NCI-H1694 (cell line): ENCODE measurements at places on chromosomes 2 and 18.

- DNase-seq: no peak
Measured at GRCh38 chr2:197972061-197972460, 167.7 kb downstream of the PLCL1 start.

DNA sequence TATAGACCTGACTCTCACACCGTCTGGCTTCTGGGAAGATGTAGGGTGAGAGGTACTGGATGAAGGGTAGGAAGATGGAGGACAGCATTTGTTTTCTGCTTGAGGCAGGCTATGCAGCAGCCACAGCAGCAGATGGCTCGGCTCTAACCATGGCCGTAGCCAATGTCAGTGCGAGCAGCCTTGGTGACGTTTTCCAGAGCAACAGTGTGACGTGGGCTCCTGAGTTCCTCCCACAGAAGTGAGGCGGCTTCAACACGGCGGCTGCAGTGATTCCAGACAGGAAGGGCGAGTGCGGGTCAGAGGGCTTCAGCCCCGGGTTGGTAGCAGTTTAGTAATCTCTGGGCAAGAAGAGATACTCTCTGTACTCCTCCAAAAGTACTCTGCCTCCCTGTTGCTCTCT, 133.0 kb upstream of the MYT1L start:
- no peak for DNase-seq

DNA sequence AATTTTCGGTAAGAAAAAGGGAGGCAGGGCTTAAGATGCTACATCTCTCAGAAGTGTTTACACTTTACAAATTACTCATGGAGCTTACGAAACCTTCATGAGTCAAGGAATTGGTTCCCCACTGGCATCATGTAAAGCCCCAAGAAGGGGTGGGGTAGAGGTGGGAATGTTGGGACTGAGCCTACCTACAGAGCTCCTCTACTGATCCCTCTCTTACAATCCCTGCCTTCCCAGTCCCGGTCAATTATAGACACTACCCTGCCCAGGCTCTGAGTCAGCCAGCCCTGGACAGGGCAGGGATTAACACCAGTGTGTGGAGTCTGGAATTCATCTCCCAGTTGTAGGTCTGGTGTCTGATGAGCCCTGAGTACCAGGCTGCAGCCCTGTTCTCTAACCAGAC, 248.9 kb downstream of the PAX3 start:
- DNase-seq: no peak

DNA sequence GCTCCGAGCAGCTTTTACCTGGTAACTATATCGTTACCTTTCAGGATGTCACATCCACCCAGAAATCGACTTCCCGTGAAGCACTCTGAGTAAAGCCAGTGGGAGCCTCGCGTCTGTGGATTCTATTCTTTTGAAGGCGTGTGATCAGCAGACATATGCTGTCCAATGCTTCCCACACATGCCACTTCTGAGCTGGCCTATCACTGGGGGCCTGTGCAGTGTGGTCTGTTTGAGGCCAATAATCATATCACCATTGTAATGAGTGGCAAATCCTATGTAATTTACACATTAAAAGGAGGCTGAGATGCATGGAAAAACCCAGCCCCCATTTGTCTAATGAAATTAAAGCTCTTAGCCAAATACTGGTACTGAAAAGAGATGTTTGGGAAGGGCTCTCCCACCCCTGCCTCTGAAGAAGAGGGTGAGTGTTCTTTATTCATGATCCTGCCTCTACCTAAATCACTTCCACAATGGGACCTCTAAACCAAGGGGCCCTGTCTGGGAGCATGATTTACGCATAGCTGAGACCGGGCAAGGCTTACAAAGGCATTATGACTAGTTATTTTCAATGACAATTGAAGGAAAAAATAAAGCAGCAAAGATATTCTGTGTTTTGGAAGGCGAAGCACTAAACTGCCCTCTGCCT, 686.8 kb downstream of the ZEB2 start:
- DNase-seq: no peak

- DNase-seq: no peak
Measured at GRCh38 chr2:98334439-98335078, 11.7 kb upstream of the CNGA3 start.

DNA sequence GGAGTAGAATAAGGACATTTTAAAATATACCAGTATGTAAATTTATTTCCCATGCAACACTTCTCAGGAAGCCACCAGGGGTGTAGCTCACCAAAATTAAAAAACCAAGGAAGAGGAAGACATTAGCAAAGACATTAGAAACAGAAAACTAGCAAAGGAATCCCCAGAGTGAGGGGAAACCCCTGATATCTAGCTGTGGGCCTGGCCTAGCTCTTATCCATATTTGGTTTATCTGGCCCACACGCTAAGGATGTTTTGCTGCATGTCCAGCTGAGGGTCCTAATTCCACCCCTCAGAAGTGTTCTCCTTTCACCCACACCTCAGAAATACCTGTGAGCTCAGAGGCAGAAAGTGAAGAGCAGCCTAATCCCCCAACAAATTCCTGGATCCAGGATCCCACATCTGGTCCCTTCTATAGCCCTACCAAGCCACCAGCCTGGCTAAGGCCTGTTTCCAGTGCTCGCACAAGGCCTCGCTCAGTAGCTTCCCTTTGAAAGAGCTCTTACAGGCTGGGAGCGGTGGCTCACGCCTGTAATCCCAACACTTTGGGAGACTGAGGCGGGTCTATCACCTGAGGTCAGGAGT, 17.4 kb downstream of the OSBPL1A start:
- DNase-seq: no peak

- no peak for DNase-seq
Measured at GRCh38 chr2:206225435-206226232, 48.8 kb upstream of the ZDBF2 start.

- DNase-seq: no peak
Measured at GRCh38 chr2:242030858-242031257, 161.3 kb downstream of the RTP5 start.
